ENCODE measurements at places on chromosomes 4 and X. TPM values are rescaled to one million over a fixed set of nuclear protein-coding genes. Genes with fewer than 3 reads are reported as not detected.

SATL1 gene
- total RNA-seq, result not detected

- no peak for DNase-seq
These were observed 6.7 kb downstream of the DOCK11 start for GRCh38 chrX:118502161-118502789.

POU4F2 gene
- total RNA-seq, result not detected

GRCh38 chrX:33909836-33910235 is 222.3 kb downstream of the FAM47A start:
- DNase-seq, result no peak

DNA sequence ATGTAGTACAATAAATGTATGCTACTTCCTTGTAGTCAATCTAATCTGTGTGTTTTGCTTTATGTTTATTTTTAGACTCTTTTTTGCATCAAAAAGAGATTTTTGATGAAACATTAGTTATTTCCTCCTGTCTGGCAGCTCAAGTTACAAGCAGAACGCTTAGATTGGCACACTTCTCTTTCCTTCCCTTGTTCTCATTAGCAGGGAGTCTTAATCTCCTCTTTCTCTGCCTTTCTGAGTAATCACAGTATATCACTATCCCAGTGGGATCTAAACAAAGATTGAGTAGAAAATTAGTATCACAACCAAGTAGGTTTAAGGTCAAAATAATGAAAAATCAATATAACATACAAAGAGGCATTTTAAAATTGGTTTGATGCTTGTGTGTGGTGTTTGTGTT is 1192.6 kb downstream of the C4orf33 start:
- no peak for DNase-seq

- no peak for DNase-seq
These were observed 219.8 kb upstream of the CTSO start for GRCh38 chr4:156173486-156173885.

GRCh38 chr4:176792326-176793059 is at the start of gene VEGFC:
TSS of gene VEGFC (minus strand) at chr4:176792922. CDS start at chr4:176792311, 611 bp downstream.
- DNase-seq, result no peak

DNA sequence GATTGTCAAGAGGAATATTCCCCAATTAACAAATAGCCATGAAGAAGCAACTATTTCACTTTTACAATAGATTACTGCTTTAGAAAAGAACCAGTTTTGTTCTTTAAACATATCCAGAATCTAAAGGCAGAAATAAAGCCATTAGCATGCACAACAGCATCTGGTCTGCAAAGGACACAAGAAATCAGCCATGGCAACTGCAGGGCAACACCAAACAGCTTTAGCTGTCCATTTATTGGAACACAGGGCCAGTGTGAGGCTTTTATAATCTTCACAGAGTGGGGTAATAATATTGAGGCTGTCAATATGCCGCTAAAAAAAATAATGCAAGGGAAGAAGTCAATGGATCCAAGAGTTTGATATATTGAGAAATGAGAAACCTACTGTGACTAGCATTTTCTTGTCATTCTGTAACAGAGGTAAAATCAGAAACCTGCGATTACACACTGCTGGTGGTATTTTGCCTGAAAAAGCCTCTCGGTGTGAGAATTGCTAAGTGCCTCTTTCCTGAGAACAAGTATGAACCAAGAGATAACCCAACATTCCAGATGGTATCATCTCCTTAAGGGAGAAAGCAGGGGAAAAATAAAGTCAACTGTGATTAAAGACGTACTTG is 2.7 kb upstream of the BANK1 start:
- DNase-seq, result no peak

- no peak for DNase-seq
These were observed 34.2 kb downstream of the AGA start for GRCh38 chr4:177408023-177408422.

GRCh38 chrX:926070-926469 is 286.4 kb downstream of the CRLF2 start:
- no peak for DNase-seq

DNA sequence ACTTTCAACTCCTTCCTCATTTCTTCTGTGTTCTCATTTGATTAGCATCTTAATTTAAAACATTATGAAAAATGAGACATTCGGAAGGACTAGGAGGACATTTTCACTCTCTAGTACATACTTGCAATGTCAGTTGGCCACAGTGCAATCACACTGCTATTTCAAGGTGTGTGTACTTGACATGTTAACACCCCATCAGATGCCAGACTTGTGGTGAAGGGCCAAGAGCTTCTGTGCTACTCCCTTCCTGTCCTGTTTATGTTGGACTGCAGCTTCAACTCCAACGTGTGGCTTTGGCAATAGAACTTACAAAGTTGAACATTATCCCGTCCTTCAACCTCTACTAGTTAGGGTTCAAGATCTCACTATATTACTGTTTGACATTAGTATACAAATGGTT is 221.0 kb downstream of the PALLD start:
- no peak for DNase-seq

GRCh38 chr4:140257461-140258305 is 103.7 kb upstream of the MAML3 start:
- no peak for DNase-seq

TLR6 gene
- 0.22 TPM for total RNA-seq

PRR27 gene
- not detected for total RNA-seq

DNA sequence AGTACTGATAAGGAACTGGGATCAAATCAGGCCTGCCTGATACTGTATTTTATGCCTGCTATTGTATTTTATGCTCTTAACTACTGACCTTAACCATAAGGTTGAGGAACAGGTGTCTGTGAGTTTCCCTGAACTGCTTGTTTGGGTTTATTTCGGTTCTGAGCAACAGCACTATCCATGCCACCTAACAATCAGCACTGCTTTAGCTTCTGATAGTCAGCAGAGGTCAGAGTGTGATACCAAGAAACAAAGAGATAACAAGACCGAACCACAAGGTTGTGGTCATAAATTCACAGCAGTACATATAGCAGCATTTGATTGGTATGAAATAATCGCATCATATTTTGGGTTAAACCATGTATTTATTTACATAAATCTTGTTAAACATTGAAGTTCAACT is 362.2 kb downstream of the FGF13 start:
- no peak for DNase-seq

DNA sequence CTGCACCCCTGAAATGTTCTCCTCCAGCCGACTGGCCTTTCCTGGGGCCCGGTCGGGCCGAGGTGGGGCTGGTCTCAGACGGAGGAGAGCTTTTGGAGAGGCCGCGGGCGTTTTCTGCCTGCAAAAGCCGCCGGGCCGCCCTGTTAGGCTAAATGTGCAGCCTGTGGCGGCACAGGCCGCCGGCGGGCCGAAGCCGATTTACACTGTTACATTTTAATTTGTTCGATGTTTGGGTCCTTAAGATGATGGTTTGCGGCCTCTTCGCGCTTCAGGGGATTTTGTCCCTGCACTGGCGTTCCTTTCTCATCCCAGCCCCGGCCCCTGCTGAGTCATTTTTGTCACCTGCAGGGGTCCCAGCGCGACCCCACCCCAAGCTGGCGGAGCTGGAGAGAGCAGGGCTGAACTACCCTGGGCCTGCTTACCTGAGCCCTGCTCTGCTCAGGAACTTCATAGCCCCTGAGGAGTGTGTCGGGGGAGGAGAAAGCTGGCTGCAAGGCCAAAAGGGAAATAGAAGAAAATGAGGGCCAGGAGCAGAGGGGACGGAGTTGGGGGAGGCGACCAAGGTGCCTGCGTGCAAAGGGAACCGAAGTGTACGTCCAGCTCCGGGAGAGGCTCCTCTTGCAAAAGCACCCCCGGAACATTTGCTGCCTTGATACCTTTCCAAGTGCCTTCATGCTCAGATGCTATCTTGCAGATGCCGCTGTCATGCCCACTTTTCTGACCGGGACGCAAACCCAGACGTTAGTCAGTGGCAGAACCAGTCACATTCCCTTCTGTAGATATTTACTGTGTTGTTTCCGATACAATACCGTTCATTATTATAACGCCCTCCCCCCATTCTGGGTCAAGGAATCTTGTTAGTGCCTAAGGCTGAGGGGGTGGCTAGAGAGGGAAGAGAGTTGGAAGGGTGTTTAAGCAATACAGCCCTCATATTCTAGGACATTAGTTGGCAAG is 977 bp upstream of the RBBP7 start:
- no peak for DNase-seq

- DNase-seq, result peak; percentile 88
These were observed at the start of gene ALPK1 for GRCh38 chr4:112296949-112297880. TSS of gene ALPK1 (plus strand) at chr4:112297369.

PAQR3 gene
- 31.7 TPM for total RNA-seq

- no peak for DNase-seq
These were observed 224.7 kb downstream of the CENPC start for GRCh38 chr4:67320645-67321044.

DNA sequence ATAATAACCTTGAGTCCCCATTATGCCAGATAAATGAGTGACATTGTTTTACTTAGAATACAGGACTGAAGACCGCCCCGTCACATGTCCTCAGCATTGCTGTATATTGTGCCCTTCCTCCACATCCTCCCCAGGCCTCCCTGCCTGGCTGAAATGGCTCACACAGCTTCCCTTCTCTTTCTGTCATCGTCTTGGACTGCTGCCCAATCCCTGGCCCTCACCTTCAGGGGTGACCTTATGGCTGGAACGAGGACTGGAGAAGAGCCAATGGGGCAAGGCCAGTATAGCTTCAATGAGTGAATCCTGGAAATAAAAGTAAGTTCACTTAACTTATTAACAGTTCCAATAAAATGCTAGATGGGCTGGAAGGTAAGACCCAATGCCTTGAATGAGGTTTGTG is 2.7 kb downstream of the KCNE5 start:
- DNase-seq, result no peak

GRCh38 chrX:46327566-46328115 is 217.6 kb downstream of the ZNF674 start:
- DNase-seq, result peak; percentile 59

- no peak for DNase-seq
These were observed 1310.7 kb upstream of the TENM3 start for GRCh38 chr4:180932370-180933001.

- DNase-seq, result no peak
These were observed 30.0 kb upstream of the HUWE1 start for GRCh38 chrX:53716328-53717088.

RGS12 gene
- 33.8 TPM for total RNA-seq

TEX13B gene
- not detected for total RNA-seq

- no peak for DNase-seq
These were observed 60.9 kb downstream of the C4orf46 start for GRCh38 chr4:158610790-158611189.

PAGE1 gene
- not detected for total RNA-seq

GRCh38 chr4:174752026-174752425 is 77.0 kb downstream of the GLRA3 start:
- DNase-seq, result no peak

- DNase-seq, result no peak
These were observed 2.9 kb upstream of the RBBP7 start for GRCh38 chrX:16873106-16873505.

GRCh38 chr4:106365613-106366012 is 3.0 kb downstream of the GIMD1 start:
- DNase-seq, result peak; percentile 81

DNA sequence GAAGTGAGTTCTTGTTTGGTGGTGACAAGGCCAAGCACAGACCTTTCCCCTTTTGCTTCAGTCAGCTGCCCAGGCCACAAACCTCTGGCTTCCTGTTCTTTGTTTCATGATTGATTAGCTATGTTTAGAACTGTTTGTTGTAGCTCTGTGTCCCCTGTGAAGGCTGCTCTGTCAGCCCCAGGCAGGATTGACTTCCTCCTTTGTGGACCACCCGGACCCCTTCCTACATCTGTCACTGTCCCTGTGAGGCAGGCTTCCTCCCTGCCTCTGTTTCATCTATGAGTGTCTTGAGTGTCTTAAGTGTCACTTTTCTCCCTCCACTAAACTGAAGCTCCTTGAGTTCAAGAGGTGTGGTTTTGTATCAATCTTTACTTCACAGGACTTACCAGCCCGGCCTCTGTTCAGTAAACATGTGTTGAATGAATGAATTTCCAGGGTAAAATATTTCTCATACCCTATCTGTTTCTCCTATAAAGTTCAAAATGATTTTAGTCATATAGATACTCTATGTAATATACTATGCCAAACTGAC is 83.5 kb downstream of the ZNF674 start:
- no peak for DNase-seq

PABPC1L2B gene
- not detected for total RNA-seq

DNA sequence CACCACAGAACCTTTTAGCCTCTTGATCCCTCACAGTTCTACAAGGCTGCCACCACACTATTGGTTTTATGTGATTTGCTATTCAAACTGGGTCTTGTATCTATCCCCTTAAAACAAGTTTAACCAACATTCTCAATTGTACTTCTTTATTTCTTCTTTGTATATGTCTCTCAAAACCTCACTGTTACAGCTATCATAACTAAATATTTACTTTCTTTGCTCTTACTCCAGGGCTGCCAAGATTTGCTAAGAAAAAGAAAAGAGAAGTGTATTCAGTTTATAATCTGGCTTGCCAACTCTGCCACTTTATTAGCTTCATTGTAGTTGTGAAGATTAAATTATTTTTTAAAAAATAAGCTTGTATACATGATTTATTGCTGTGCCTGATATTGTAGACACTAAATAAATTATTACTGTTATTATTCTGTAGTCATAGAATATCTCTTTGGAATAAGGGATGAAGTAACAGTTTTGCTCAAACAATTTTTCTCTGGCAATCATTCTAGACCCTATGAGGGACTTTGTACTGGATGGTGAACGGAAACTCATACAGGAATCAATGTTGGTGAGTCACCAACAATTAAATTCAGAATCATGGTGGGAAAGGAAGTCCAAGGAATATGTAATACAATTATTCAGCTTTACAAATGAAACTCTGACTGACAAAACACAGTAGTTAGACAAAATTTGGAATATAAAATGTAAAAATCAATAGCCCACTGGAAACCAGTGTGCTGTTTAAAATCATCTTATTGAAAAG is 127.1 kb upstream of the DCAF8L1 start:
- no peak for DNase-seq

DNA sequence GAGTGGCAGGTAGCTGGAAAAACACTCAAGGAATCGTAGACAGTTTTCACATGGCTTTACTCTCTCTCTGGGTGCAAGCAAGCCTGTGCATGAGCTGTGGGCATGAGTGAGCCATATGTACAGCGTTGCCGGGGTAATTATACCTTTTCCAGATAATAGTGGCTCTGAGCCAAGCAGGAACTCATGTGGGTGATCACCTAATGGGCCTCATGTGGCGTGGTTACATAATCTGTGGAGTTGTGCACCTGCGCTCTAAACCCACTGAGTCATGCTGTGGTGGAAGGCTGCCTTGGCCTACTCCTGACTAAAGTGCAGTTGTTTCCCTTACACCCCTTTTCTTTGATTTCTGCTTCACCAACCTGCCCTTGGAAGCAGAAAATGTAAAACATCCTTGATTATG is 1564.5 kb upstream of the PCDH10 start:
- DNase-seq, result no peak

DNA sequence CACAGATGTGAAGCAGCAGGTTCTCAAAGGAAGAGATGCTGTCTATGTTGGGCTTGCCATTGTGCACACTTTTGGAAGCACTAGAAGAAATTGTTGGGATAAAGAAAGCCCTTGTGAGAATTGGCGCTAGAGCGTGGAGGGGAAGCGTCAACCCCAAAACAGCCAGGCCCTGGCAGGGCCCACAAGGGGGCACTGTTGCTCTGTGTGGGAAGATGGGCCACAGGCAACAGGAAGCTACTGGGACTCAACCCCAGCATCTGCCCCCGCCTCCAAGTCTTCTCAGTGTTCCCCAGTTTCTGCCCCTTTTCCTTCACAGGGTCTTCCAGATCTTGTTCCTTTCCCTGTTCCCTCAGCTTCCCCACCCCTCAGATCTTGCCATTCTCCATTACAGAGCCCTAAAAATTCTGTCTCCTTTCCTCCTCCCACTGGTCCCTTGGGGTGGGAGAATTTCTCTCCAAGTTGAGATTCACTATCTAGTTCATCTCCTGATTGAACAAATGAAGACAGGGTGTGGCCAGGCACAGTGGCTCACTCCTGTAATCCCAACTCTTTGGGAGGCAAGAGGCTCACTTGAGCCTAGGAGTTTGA is 85.5 kb downstream of the STARD8 start:
- no peak for DNase-seq

ATP6AP2 gene
- 74.9 TPM for total RNA-seq

REELD1 gene
- not detected for total RNA-seq
